Stimulated activated CD4-positive, alpha-beta T cell treated with anti-CD3 and anti-CD28 coated beads, Interleukin-12 subunit alpha, Interleukin-12 subunit beta, amount 100 ng/mL, for 48 hours (primary cell): ENCODE measurements at places on chromosomes 11 and 22.

GRCh38 chr11:134120921-134121526 lies 52.2 kb downstream of the JAM3 start:
- DNase-seq = no peak

DNA sequence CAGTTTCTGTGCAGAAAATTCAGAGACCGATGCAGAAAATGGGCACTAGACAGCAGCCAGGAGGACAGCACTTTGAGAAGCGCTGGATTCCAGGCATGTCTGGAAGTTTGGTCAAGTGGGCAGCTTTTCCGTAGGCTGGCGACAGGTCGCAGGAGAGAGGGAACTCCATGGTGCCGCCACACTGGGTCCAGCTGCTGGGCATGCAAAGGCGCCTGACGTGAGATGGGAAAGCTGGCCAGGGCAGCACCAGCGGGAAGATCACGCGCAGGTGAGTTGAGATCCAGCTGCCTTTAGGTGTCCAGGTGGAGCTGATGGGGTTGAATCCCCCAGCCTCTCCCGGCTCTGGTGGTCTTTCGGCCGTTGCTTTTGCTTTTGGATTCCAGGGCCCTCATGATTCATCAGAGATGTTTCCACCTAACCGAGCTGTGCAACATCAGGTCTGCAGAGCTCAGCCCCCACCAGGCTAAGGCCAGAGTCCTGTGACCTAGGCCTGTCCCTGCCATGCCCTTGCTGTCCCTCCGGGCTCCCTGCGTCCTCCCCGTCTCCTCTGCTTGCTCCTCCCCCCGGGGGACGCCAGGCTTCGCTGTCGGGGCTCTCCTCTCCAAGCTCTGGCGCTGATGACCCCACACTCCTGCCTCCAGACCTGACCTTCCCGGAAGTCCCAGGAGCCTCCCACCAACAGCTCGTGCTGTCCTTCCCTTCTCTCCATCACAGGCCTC lies 1001.7 kb downstream of the BRD1 start:
- no peak for DNase-seq

DNA sequence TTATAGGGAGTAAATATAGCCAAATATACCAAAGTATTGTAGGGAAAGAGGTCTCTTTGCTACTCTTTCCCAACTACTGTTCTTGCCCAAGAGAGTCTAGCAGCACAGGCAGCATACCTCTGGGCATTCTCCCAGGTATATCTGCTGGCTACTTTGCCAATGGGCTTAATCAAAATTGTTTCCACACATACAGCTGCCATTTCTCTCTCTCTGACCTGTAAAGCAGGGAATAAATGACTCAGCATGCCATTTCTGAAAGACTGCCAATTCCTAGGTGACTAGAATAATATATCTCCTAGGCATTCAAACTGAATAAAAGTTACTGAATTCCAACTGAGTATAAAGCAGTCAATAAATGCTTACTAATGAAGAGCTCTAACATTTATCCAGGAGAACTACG lies 44.6 kb downstream of the RDX start:
- no peak for DNase-seq

- DNase-seq = no peak
These were observed 793.7 kb upstream of the LRRC4C start for GRCh38 chr11:42253156-42253555.

- DNase-seq = no peak
These were observed 104.7 kb upstream of the CARD18 start for GRCh38 chr11:105244160-105244825.

- no peak for DNase-seq
These were observed 16.0 kb upstream of the FJX1 start for GRCh38 chr11:35602160-35602793.

DNA sequence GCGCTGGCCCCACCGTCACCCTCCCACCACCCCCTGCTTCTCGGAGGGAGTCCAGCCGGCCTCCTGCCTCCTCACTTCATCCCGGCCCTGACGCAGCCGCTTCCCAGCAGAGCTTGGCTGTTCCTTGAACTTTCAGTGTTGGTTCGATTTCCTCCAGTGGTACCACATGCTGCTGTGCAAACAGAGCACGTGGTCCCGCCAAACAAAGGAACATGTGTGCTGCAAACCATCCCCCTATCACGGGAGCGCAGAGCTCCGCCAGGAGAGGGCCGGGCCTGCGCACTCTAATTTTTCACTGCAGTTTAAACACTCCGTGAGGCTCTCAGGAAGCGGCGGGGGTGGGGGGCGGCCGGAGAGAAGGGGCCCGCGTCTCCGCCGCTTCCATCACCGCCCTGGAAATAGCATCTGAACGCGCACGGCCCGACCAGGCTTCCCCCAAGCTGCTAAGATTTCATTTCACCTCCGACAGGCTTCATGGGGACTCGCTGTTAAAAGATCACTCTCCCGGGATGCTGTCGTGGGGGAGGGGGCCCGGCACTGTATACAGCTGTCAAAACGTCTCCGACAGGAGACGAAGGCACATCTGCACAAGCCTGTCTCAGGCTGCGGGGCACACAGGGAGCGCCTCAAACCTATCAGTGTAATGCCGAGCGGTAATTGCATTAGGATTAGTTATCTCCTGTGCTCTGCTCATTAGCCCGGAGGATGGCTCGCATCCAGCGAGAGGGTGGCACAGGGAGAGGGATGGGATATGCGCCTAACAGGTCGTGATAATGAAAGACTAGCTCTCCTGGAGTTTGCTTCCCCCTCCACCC lies 269.9 kb upstream of the SORL1-AS1 start:
- DNase-seq = no peak

GRCh38 chr11:75815345-75816168 lies 547 bp downstream of the UVRAG start:
- peak; percentile 45 for DNase-seq

DNA sequence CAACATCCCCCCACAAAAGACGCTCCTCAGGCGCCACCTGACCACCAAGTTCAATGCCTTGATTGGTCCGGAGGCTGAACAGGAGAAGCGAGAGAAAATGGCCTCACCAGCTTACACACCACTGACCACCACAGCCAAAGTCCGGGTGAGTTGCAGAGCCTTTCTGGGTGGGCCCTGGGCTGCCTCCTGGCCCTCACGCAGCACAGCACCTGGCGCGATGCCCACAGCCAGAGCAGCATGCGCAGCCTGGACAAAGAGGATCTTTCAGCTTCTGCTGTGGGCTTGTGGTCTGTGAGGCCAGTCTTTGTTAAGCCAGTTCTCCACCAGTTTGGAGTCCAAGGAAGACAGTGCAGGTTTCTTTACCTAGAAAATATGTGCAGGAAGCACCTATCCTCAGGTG lies 21.6 kb downstream of the CYB5R2 start:
- DNase-seq = no peak

- DNase-seq = no peak
These were observed 2.1 kb upstream of the OAF start for GRCh38 chr11:120208777-120209176.

DNA sequence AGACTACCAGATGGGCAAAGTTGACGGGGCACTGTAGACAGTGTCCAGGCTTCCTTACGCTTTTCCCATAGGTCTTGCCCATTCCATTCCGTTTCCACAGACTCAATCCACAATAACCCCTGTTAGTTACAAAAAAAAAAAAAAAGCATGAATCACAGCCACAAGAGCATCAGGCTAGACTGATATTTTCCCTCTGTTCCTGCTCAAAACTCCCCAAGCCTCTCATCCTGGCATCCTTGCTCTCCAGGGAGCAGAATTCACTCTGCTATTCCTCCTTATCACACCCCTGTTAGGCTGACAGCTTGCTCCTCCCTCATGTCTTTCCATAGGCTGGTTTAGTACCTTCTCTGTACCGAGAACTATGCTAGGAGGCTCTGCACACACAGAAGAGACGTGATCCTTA lies 42.2 kb downstream of the TMEM123 start:
- DNase-seq = no peak
